ENCODE measurements at places on chromosomes 2 and 18.

DNA sequence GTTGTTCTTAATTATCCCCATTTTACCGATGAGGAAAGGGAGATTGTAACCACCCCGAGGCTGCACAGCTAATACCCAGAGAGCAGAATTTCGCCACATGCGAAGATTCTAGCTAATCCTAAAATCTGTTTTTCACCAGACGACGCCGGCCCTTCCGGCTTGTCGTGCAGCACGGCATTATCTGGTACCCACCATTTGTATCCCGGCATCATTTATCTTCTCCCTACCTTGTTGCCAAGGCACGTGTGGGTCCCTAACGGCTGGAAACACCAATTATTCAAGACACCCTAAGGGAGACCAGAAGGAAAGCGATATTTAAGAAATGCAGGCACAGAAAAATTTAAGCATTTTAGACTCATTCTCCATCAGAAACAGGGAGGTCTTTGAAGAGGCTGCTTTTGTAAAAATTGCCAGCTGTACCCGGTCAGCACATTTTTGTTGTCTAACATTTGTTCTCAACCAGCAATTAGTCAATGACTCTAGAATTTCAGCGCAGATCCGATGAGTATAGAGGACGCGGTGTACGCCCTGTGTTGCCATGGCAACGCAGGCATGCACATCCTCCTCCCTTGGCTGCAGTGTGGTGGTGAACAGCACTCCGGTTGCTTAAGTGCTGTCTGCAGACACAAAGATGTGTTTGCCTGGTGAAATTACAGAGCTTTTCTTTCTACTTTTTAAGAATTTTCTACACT lies 111.6 kb downstream of the AGAP1 start:
- H3K27ac ChIP-seq = no peak overlapping the region
- no peaks in the 10 kb centered on the region for H3K27me3 ChIP-seq
- H3K4me1 ChIP-seq = peaks cover 10% of the 10 kb centered on the region
- peak; percentile 83 for DNase-seq
- H3K4me3 ChIP-seq = no peak overlapping the region

GRCh38 chr2:20916604-20917286 lies 93.8 kb upstream of the LDAH start:
- H3K4me1 ChIP-seq = no peaks in the 10 kb centered on the region
- no peak overlapping the region for H3K4me3 ChIP-seq
- H3K27ac ChIP-seq = no peak overlapping the region
- no peaks in the 10 kb centered on the region for H3K36me3 ChIP-seq

GRCh38 chr18:13576598-13576997 lies 149.8 kb downstream of the FAM210A start:
- H3K27ac ChIP-seq = no peak overlapping the region
- no peaks in the 10 kb centered on the region for H3K36me3 ChIP-seq
- H3K27me3 ChIP-seq = no peaks in the 10 kb centered on the region
- no peaks in the 10 kb centered on the region for H3K4me1 ChIP-seq

DNA sequence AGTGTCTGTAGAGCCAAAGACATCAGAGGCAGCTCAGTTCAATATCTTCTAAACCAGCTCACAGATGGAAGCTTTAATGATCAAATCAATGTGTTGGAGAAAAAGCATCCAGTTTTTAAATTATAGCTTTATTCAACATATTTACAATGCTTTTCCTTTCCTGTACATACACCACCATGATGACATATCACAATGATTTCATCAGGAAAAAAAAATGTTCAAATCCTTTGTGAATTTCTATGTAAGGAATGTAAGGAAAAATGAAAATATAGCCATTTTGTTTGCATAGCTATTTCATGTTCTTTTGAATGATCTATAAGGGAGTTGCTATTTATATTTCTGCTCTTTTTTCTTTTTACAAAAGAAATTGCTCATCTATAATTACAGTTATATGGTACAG lies 134.7 kb upstream of the CDH20 start:
- DNase-seq = no peak
- no peaks in the 10 kb centered on the region for H3K4me1 ChIP-seq
- no peak overlapping the region for H3K27ac ChIP-seq
- no peak overlapping the region for H3K4me3 ChIP-seq
- no peaks in the 10 kb centered on the region for H3K27me3 ChIP-seq
- H3K36me3 ChIP-seq = no peaks in the 10 kb centered on the region

- no peak overlapping the region for H3K4me3 ChIP-seq
- no peak for DNase-seq
- H3K4me1 ChIP-seq = no peaks in the 10 kb centered on the region
- no peaks in the 10 kb centered on the region for H3K27me3 ChIP-seq
- no peaks in the 10 kb centered on the region for H3K36me3 ChIP-seq
Observed at GRCh38 chr2:118686346-118686745, 161.1 kb downstream of the EN1 start.

DNA sequence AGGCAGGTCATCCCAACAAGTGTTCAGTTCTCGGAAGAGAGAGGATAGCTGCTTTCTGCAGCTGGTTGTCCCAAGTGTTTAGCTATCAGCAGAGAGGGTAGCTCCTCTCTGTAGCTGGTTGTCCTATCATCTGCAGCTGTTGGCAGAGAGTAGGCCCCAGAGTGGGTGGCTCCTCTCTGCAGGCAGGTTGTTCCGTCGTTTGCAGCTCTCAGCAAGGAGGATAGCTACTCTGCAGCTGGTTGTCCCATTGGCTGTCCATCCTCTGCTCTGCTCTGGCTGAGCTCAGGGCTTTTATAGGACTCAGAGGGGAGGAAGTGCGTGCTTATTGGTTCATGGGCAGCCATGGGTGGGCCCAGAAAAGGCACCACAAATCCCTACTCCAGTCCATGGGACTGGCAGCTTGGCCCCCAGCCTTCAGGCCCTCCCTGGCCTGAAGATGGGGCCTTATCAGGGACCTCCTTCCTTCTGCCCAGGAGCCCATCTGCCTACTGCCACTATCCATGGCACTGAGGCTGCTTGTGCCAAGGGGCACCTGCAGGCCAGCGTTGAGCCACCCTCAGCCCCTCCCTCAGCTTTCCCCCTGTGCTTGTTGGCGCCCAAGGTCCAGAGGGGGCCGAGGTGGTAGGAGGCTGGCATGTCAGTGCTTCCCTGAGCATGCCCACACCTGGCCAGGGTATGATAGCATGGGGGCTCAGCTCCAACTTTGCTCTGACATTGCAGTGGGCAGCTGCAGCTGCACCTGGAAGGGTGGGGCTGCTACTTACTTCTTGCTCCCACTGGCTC lies 38.3 kb downstream of the TDRD15 start:
- H3K27me3 ChIP-seq = no peaks in the 10 kb centered on the region
- no peak for DNase-seq
- H3K36me3 ChIP-seq = no peaks in the 10 kb centered on the region
- H3K4me1 ChIP-seq = no peaks in the 10 kb centered on the region
- no peak overlapping the region for H3K27ac ChIP-seq

DNA sequence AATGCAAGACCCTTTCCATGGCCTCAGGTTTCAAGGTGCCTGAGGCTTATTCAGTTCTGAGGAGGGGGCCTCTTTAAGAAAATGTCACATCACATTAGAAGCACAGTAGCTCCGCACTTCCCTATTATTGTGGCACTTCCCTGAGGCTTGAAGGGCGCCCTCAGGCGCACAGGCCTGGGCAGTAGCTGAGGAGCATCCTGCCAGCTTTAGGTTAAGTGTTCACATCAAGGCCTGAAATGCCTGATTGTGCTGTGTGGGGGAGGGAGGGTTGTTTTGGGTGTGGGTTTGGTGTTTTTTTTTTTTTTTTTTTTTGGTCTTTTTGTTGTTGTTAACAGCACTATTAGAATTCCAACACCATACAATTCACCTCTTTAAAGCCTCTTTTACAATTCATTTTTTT lies 107.9 kb downstream of the CABLES1 start:
- H3K4me1 ChIP-seq = peaks cover 9% of the 10 kb centered on the region
- H3K36me3 ChIP-seq = no peaks in the 10 kb centered on the region
- no peak for DNase-seq
- no peak overlapping the region for H3K27ac ChIP-seq

- DNase-seq = peak; percentile 70
- no peak overlapping the region for H3K4me3 ChIP-seq
- H3K36me3 ChIP-seq = no peaks in the 10 kb centered on the region
- peak overlapping the region; percentile 87 for H3K27ac ChIP-seq
Observed at GRCh38 chr2:227450926-227451654, 20.9 kb upstream of the AGFG1 start.
